ENCODE measurements at places on chromosomes 7 and 10.

DNA sequence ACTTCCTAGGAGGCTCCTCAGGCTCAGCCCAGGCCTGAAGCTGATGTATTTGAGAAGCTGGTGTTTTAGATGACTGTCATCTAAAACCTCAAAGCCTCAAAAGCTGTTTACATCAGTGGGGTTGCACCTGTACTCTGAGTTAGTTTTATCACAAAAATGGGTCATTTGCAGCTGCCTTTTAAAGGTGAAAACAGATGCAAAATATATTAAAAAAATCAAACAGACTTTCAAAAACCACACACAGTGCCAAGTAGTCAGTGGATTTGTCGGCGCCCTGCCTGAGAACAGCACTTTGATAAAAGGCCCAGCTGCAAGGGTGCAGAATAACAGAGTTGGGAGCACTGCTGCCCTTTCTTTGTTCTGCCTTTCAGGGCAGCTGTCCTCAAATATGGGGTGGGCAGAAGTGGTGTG is 103.0 kb downstream of the VOPP1 start:
- DNase-seq: no peak

- DNase-seq: no peak
Measured at GRCh38 chr7:134593530-134594392, 44.9 kb downstream of the AKR1B15 start.

- no peak for DNase-seq
Measured at GRCh38 chr7:117012696-117013095, 59.4 kb downstream of the ST7 start.

- DNase-seq: no peak
Measured at GRCh38 chr7:157253850-157254249, 83.0 kb upstream of the DNAJB6 start.

DNA sequence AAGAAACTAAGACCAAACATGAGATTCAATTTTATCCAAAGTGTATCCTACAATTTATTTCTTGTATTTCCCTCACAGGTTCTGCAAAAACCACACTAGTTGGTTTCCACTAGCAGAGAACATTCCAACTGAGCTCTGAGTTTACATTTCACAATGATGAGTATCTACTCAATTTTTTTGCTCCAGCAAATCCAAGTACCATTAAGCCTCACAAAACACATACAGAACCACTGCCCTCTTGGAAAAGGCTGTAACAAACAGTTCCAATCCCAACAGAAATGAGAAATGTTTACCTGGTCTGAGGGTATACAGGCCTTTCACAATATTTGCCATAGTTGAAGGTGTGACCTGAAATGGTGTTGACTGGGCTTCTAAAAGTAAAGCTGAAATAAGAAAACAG is 59.9 kb downstream of the CACUL1 start:
- DNase-seq: no peak

GRCh38 chr10:119104654-119105015 is 722 bp downstream of the DENND10 start:
- no peak for DNase-seq

- DNase-seq: no peak
Measured at GRCh38 chr10:69831231-69831855, 29.6 kb downstream of the COL13A1 start.

DNA sequence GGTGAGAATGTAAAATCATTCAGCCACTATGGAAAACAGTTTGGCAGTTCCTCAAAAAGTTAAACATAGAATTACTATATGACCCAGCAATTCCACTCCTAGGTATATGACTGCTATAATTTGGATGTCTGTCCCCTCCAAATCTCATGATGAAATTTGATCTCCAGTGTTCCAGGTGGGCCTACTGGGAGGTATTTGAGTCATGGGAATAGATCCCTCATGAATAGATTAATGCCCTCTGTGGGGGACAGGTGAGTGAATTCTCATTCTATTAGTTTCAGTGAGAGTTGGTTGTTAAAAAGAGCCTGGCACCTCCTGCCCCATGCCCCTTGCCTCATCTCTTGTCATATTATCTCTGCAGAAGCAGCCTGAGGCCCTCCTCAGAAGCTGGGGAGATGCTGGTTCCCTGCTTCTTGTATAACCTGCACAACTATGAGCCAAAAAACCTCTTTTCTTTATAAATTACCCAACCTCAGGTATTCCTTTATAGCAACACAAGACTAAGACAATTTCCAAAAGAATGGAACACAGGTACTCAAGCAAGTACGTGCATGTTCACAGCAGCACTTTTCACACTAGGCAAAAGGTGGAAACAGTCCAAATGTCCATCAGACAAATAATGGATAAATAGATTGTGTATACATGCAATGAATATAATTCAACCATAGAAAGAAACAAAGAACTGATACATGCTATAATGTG is 8.8 kb upstream of the SLC25A28 start:
- no peak for DNase-seq

GRCh38 chr7:121019018-121019417 is 30.5 kb downstream of the CPED1 start:
- DNase-seq: no peak

- no peak for DNase-seq
Measured at GRCh38 chr7:22997871-22998518, 15.9 kb downstream of the HYCC1 start.

DNA sequence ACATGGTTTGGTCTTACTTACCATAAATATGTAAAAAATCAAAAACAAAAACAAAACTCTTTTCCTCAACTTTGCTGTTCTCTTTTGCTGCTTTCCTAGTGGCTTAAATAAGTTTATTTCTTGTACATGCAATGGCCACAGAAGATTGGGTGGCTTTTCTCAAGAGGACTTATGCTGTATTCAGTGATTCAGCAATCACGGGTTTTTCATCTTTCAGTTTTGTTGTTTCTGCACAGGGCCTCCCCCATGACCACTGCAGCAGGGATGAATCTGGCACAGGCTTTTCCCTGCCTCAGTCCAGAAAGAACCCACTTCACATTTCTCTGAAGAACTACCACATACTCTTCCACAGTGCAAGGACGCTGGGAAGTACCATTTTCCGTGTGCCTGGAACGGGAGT is 355.0 kb downstream of the RNLS start:
- no peak for DNase-seq

- no peak for DNase-seq
Measured at GRCh38 chr7:877312-878232, 1.2 kb downstream of the GET4 start.

GRCh38 chr7:117480055-117480362 is 184 bp downstream of the CFTR start:
- no peak for DNase-seq

DNA sequence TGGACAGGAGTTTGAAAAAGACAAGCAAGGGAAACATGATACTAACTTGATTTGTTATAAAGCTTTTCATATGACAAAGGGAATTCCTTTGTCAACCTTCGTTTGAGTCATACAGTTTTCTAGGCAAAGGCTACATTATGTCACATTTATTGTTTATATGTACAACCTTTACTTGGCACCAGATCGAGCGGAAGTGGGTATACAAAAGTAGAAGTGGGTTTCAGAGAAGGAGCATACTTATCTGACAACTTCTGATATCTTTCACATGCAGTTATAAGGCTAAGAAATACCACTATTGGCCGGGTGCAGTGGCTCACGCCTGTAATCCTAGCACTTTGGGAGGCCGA is 11.0 kb downstream of the STMP1 start:
- no peak for DNase-seq

GRCh38 chr10:35421553-35422178 is 85.4 kb downstream of the CCNY start:
- DNase-seq: no peak

DNA sequence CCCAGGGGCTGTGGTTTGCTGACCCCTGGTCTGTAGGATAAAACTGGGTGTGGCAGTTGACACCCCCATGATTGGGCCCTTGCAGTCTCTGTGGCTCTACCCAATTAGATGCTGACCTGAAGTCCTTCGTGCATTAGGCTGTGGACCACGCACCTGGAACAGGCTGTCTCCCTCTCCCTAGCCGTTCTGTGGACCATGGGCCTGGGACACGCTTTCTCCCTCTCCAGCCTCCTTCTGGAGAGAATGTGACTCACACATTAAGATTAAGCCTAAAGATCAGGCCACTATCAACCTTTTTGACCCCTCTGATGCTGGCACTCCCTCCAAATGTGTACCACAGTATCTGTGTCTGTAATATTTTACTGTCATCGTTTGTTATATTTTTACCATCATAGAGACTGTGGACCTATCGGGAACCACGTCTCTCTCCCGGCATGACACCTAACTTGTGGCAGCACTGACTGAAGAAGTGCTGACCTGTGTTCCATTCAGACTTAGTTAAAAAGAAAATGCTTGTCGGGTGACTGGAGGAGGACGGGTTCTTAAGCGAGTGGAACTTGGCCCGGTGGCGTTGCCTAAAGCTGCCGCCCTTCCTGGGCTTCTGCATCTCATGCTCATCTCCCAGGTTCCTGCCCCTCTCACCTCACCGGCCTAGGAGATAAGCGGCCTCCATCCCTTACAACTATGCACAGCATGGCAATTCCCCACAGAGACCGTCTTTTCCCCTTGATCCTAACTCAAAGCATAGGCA is 92.8 kb downstream of the WDR37 start:
- DNase-seq: no peak

DNA sequence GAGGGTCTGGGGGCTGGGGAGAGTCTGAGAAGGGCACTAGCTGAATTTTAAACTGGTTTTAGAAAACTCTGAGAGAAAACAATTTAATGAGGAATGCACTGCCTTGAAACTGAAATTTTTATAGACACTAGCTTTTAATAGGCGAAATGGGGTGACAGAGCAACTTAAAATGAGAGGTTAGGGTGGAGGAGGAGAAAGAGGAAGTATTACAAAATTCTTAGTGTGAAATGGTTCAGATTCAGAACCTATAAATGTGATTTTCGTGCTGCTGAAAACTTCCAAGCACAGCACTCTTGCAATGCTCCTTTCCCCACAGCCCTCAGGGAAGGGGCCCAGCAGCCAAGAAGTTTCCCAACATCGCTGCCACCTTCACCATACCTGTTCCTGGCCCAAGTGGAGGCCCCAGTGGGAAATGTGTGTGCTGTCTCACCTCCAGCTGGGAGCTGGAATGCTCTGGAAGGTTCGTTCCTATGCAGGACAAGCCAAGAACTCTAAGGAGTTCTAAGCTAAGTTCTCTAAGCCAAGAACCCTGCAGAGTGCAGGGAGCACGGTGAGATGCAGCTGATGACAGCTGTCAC is 60.0 kb downstream of the ATXN7L1 start:
- no peak for DNase-seq

- DNase-seq: no peak
Measured at GRCh38 chr7:3196629-3197400, 104.2 kb upstream of the SDK1 start.

- DNase-seq: no peak
Measured at GRCh38 chr7:30780941-30781340, 9.7 kb downstream of the MINDY4 start.

- no peak for DNase-seq
Measured at GRCh38 chr10:98000346-98000745, 30.1 kb downstream of the CRTAC1 start.

- no peak for DNase-seq
Measured at GRCh38 chr7:30199271-30199670, 64.5 kb downstream of the MTURN start.

DNA sequence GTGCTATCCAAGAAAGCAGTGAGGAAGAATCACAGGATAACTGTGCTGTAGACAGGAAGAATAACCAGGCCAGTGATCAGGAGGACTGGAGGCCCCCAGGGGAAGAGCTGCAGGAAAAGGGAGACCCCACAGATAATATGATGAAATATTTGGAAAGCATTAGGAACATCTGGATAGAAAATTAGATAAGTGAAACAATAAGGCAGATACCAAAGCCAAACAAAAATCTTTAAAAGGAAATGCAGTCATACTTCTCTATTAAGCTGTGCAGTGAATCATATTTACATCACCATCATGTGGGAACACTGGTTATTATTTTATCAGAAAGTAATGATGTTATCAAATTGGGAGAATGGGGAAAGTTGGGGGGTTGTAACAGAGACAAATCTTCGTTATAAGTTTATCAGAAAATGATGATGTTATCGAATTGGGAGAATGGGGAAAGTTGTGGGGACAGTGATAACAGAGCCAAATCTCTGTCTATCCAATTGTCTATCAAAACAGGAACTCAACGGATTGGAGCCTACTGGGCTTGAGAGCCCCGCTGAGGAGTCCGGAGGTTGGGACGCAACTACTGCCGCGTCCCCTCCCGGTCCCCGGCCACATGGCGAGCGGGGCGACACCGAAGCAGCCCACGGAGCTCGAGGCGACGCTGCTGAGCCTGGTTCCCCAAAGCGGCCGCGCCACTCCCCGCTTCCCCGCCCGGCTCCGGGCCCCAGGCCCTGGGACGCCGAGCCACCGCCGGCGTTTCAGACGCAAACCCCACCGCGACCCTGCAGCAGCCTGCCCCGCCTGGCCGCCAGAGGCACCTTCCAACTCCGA is 14.0 kb upstream of the RALA start:
- DNase-seq: peak; percentile 42

- no peak for DNase-seq
Measured at GRCh38 chr7:855686-856369, 20.5 kb upstream of the GET4 start.

DNA sequence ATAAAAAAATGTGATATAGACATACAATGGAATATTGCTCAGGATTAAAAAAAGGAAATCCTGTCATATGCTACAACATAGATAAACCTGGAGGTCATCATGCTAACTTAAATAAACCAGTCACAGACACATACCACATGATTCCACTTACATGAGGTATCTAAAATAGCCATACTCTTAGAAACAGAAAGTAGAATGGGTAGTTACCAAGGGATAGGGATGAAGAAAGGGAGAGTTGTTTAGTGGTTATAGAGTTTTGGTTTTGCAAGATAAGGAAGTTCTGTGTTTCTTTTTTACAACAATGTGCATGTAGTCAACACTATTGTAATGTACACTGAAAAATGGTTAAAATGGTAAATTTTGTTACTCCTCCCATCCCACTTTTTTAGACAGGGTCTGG is 30.5 kb downstream of the BICC1 start:
- DNase-seq: no peak

DNA sequence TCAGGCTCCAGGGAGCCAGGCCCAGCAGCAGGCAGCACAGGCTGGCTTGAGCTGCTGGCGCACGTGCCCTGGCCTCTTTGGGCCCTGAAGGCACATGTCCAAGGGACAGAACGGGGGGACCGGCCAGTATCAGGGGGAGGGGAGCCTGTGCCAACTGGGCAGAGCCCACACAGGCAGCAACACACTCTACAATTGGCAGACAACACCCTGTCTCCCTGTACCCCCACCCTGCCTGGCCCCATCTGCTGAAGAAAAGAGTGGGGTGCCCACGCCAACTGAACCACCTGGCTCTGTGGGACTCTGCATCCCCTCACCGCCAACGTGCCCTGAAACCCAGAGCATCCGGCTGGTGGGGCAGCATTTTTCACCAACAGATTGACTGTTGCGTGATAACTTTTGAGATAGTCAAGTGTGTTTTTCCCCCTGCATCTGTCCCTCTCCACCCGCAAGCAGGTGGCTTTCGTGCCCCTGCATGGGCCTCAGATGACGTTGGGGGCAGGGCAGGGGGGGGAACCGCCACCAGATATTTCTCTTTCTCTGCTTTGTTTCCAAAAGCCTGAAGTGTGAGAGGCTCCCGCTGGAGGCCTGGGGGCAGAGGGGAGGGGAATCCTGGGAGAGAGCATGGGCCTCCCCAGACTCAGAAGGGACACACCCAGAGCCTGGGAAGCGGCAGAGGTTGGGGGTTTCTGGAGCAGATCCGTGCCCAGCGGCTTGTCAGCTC is 21.8 kb downstream of the SLIT1 start:
- DNase-seq: no peak

All from activated T-cell treated with anti-CD3 and anti-CD28 coated beads, Interleukin-2, amount 50 U/mL, for 1 hour (primary cell).